ENCODE measurements at places on chromosomes 12 and 14.

GRCh38 chr12:25784669-25785068 is 173.8 kb upstream of the RASSF8 start:
- DNase-seq: no peak

DNA sequence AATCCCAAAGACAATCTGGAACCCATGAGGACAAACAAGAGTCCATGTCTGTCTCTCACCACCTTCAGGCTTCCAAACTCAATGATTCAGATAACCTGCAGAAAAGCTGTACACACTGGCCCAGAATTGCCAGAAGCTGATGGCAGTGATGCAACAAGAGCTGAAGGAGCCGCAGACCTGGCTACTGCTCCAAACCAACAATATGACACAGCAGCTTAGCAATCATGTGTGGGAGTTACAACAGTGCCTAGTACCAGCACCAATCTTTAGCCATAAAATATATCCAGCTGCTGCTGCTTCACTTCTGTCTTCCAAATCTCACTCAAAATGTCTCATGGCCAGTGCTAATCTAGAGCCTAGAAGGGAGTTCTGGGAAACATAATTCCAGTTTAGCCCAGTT is 22.0 kb downstream of the RPS6KA5 start:
- no peak for DNase-seq

DNA sequence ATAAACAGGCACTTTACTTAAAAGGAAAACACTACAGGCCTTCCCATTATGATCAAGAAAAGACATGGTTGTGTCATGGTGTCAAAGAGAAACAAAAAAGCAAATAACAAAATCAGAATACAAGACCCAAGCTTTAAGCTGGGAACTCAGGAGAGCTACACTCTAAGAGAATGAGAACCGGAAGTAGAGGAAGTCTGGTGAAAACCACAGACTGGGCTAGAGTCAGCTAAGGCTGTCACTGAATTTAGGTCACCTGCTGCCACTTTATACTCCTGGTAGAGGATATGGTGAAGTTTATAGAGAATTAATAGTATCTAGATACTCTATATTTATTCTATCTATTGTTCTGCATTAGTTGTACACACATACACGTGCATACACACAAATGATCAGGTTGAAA is 971.7 kb downstream of the FLRT2 start:
- no peak for DNase-seq

GRCh38 chr12:62631471-62632410 is 165.1 kb downstream of the MON2 start:
- DNase-seq: peak; percentile 46

All from RWPE1 (cell line).